ENCODE measurements at places on chromosomes 11 and 22.

DNA sequence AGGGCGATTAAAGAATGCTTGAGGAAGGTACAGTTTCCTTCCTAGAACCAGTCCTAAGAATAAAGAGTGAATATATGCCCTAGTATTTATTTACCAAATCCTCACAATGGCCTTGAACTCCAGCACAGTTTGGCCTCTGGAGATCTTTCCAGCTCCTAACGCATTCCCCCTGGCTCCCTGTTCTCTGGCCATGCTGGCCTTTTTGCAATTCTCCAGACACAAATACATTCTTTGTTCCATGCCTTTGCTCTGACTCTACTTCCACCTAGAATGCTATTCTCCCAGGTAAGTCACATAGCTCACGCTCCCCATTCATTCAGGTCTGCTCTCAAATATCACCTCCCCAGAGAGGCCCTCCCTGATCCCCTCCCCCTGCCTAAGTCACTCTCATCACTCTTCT is 3.7 kb upstream of the DGKZ start:
- no peak for DNase-seq

- DNase-seq, result no peak
Observed at GRCh38 chr11:9849389-9849788, 185.5 kb downstream of the SWAP70 start.

GRCh38 chr22:45880091-45880715 is 96.8 kb downstream of the WNT7B start:
- DNase-seq, result no peak

- no peak for DNase-seq
Observed at GRCh38 chr11:91373497-91373896, 851.1 kb upstream of the FAT3 start.

DNA sequence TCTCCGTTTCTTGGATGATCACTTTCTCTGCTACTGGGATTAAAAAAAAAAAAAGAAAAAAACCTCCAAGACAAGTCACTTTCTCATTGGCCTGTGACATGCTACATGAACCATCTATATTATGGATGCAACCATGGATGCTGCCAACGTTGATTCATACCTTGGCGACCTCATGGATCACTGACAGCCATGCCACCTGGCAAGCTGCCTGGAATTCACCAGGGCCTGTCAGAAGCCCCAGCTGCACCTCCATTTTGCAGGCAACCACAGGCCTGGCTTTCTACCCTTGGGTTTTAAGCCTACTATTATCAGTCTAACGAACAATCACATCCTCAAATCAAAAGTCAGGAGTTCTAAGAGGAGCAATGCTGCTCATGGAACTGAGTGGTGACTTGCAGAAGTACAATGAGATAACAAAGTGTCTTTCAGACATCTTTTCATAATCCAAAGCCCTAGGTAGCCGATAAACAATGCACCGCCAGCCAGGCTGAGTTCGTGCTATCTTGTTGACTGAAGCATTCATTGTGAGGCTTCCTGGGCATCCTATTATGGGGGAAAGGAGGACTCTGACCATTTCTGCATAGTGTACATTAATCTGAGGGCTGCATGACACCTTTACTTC is 48.0 kb upstream of the CADM1 start:
- no peak for DNase-seq
